ENCODE measurements at places on chromosomes 7 and 10.

GRCh38 chr7:111788286-111789047 lies 226.2 kb upstream of the IMMP2L start:
- DNase-seq = no peak

DNA sequence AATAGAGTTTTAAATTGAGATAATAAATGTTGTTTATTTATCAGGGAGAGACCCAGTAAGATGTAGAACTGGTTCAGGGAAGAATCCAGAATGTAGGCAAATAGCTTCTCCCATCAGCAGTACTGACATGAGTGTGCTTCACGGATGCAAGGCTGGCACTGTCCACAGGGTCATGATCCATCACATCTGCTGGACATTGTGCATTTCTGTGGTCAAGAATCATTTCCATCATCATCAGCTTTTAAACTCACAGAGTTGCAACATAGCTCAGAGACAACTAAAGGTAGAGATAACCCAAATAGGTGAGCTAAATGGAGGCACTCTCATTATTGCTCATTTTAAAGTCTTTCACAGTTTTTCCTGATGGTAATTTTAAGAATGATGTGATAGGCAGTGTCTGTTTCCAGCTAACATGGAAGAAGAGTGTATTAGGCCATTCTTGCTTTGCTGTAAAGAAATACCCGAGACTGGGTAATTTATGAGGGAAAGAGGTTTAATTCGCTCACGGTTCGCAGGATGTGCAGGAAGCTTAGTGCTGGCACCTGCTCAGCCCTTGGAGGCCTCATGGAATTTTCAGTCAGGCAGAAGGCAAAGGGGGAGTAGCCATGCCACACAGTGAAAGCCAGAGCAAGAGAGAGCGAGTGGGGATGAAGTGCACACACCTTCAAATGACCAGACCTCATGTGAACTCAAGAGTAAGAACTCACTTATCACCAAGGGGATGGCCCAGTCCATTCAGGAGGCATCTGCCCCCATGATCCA lies 80.8 kb downstream of the INPP5A start:
- no peak for DNase-seq

- no peak for DNase-seq
These were observed 10.1 kb downstream of the CALHM2 start for GRCh38 chr10:103442031-103442461.

- DNase-seq = no peak
These were observed 321.9 kb downstream of the PTPRN2 start for GRCh38 chr7:158265743-158266080.

DNA sequence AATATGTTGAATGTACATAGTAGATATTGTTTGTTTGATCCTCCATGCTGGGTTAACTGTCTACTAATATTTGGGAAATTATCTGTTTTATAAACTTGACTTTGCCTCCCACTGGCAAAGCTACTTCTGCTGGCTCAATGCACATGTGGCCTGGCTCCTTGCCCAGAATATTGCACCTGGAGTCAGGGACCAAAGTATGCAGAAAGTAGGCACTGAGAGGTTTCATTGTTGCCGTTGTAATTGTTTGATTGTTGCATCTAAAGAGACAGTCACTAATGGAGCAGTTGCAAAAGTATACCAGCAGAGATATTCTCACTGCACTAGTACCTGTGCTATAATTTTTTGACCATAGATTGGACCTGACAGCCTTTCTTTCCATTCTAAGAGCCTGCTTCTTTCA lies 137.8 kb upstream of the CNTNAP2 start:
- no peak for DNase-seq
